Cardiac ventricle fibroblast (primary cell): ENCODE measurements at places on chromosomes 7 and 10. TPM values are rescaled to one million over a fixed set of nuclear protein-coding genes. Genes with fewer than 3 reads are reported as not detected.

C10orf67 gene
- total RNA-seq: not detected in 2 replicates

FOXI2 gene
- total RNA-seq: not detected in 2 replicates

TSPAN14 gene
- 34.4 and 54.2 TPM in 2 replicates for total RNA-seq

CALD1 gene
- total RNA-seq: 165 and 185 TPM in 2 replicates

CDC14C gene
- total RNA-seq: not detected in 2 replicates

OR2A5 gene
- not detected in 2 replicates for total RNA-seq

LRRN3 gene
- 0.87 and 7.9 TPM in 2 replicates for total RNA-seq

ASB15 gene
- total RNA-seq: not detected in 2 replicates

SLC13A1 gene
- not detected in 2 replicates for total RNA-seq

ACSL5 gene
- total RNA-seq: 17.0 and 18.5 TPM in 2 replicates

SLC18A2 gene
- not detected in 2 replicates for total RNA-seq

PPP1R17 gene
- total RNA-seq: not detected in 2 replicates

WNT8B gene
- total RNA-seq: not detected in 2 replicates

ANKRD7 gene
- total RNA-seq: 0.44 TPM in 1 of 2 replicates, not detected in the other

CYP2E1 gene
- total RNA-seq: 0.64 and 2.2 TPM in 2 replicates

OR2A1 gene
- 0.05 TPM in 1 of 2 replicates, not detected in the other for total RNA-seq
